Tibial artery (tissue), 4 donors: ENCODE measurements at places on chromosomes 4 and X.

GRCh38 chr4:153676984-153677383 lies 7.1 kb upstream of the TLR2 start:
- DNase-seq: no peak

DNA sequence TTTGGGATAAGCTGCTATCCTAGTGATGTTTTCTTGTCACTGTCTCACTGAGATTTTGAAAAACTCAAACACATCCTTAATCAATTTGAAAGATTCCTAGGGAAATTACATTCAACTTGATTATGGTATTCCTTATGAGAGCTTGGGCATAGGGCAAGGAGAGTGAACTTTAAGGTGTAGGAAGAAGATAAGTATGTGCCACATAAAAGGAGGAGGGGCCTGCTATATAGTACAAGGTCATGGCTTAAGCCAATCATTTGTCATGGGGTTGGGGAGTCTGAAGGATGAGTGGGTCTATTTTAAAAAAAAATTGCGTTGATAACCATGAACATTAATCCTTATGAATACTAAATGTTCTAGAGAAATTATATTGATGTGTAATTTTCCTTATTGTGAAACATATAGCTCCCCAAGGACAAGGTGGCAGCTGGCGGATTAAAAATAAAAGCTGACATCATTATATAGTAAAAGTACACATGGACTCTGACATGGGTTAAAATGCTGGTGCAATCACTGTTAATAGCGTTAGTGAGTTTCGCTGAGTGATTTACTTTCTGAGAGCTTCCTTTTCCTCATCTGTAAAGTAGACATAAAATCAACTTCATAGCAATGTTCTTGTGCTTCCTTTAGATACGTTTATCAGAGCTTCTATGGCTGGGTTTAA lies 17.4 kb downstream of the GALNT7 start:
- DNase-seq: no peak

DNA sequence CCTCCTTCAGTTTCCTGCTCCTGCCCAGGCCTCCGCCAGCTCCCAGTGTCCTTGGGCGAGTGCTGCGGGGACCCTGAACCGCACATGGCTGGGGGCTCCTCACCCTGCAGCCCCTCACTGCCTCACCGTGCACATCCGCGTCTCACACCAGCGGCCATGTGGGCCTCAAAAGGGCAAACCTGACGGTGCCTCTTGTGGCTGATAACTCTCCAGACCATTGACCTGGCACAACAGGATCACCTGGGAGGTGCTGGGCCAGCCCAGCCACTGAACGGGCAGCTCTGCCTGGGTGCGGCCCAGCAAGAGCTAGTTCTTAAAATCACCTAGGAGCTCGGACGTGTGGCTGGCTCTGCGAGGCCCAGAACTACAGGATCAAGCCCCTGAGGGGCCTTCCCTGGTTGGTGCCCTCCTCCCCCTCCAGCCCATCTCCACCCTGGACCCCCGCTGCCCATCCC lies 4.1 kb upstream of the S100P start:
- no peak for DNase-seq

- DNase-seq: no peak
These were observed 66.9 kb downstream of the GALNTL6 start for GRCh38 chr4:171880136-171880535.

DNA sequence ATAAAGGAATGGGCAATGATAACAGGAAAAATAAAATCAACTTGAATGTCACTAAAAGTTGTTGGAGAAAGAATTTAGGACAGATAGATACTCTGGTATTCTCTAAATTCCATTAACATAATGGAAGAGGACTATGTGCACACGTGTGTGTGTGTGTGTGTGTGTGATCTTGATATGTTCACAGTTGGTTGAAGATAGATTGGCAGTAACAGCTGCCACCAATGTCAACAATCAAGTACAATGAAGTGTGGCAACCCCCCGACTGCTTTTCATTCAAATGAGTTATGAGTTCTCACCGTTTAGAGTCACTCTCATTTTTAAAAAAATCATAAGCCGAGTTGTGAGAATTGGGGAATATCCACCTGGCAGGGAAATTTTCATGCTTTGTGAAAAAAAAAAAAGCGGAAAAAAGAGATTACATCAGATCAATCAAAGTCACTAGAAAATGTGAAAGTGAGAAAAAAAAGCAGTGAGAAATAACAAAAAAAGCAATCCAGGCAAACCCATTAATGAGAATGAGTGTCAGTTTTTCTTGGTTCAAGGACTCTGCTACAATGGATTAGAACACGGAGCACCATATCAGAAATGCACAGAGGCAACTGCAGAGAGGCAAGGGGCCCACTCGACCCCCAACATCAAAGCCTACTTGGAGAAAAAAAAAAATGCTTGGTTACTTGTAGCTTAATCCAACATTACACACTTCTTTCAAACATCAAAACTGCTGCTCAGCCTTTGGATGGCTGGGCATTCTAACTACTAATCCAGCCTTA lies 414.9 kb upstream of the PITX2 start:
- no peak for DNase-seq

DNA sequence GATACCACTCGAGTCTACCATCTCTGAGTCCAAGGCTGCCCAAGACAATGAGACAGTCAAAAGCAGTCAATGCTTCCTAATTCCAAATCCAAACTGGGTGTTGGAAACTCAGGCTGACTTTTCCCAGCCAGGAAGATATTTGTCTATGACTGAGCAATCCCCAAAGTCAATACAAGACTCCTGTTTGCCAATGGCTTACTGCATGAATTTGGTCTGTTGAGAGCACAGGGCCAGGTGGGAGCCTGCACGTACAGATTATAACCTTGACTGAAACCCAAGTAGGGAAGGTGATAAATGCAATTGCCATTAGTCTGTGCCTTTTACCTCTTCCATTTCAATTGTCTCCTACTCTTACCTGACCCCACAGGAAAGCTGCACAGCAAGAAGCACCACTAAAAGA lies 72.6 kb upstream of the PPARGC1A start:
- no peak for DNase-seq

DNA sequence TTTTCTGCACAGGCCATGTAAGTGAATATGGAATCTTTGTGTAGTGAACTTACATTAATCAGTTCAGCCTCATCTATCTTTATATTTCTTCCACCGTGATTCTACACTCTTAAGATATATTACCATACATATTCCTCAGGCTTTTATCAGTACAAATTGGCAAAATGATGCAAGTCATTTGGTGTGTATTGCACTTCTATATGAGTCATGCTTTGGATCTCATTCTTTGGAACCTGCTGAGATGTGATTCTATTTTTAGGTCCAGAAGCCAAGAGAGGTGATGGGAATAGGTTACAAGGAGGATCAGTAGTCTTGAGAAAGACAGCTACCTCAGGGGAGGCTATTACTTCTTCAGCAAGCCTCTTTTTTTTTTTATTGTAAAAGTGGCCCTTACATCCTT lies 204.4 kb downstream of the ZNF330 start:
- no peak for DNase-seq

DNA sequence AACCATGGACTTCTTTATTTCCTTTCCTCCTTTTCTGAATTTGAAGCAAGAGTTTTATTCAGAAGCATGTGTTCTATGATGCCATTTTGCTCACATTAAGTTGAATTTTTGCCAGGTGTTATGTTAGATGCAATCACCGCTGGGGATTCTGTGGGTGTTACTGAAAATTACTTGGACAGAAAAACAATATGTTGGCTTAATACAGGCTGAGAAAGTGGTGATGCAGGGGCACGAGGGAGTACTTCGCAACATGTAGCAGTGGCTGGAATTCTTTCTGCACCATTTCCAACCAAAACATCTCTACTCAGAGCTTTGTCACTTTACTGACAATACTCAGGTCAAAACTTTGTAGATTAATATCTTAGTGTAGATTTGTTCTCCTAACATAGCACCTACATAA lies 109.2 kb upstream of the PCDH18 start:
- DNase-seq: peak; percentile 77

DNA sequence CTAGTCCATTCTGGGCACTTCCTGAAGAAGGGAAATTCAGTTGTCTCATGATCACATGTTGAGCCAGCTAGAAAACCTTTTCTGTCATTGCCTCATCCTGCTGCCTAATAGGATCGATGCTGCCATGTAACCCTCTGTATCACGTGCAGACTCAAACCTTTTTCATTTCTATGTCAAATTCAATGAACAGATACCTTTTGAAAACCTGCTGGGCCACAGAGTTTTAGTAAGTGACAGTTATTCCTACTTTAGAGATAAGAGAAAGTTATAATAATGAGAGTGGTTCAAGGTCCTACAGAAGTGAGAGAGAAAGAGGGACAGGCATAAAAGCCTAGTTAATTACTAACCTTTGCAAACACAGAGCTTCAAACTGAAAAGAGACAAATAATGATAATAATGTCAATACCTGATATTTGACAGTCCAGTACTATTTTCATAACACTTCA lies 46.0 kb downstream of the MAOA start:
- DNase-seq: no peak

DNA sequence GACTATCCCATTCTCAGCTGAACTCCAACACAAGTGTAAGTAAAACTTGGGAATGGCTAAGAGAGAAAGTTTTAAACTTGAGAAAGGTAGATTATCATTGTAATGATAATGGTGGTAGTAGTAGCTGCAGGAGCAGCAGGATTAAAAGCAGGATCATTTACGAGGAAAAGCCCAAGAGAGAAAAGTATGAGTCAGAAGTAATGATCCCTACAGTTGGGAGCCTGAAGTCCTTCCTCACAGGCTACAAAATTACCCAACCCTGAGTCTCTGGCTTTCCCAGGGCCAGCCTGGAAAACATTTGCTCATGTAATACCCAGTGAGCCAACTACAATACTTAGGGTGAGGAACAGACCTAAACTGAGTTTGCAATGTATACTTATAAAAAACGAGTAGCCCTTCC lies 4.4 kb upstream of the PRDM8 start:
- no peak for DNase-seq

- DNase-seq: no peak
These were observed 119.2 kb downstream of the RAPGEF2 start for GRCh38 chr4:159222043-159222552.

- no peak for DNase-seq
These were observed 216.2 kb upstream of the BMP3 start for GRCh38 chr4:80814266-80814665.
